IPS DF 6.9 (cell line): ENCODE measurements at places on chromosomes 3 and 15.

- DNase-seq: no peak
These were observed 187.0 kb upstream of the MLF1 start for GRCh38 chr3:158384019-158384418.

GRCh38 chr3:16186086-16186485 is 11.6 kb downstream of the GALNT15 start:
- no peak for DNase-seq

DNA sequence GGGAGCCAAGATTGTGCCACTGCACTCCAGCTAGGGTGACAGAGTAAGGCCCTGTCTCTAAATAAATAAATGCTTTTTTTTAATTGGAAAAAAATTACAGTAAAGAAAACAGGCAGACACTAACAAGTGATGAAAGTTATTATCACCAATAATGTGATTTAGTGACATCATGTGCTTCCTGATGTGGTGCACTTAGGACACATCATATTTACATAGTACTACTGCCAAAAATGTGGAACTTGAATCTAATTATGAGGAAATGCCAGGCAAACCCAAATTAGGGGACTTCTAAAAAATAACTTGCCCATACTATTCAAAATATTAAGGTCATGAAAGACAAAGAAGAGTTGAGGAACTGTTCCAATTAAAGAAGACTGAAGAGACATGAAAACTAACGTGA is 30.8 kb downstream of the MAP4 start:
- DNase-seq: no peak

GRCh38 chr3:86658876-86659275 is 332.1 kb downstream of the VGLL3 start:
- DNase-seq: no peak

DNA sequence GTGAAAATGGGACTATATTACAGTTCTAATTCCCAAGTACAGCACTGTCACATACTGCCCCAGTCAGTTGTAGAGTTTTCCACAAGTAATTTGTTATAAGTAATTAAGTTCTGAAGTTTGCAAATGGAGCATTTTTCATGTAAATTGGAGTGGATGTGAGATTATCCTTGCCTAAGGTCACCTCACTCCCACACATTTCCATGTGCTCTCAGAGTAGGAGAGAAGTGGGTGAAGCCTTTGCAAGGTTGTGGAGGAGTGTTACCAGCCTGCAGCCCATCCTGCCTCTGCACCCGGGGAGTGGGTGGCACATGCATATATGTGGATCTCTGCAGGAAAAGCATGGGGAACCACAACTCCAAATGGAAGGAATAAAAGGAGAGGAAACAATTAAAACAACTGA is 169.8 kb downstream of the CD47 start:
- no peak for DNase-seq

- no peak for DNase-seq
These were observed 7.9 kb upstream of the WDR6 start for GRCh38 chr3:48999085-48999858.

DNA sequence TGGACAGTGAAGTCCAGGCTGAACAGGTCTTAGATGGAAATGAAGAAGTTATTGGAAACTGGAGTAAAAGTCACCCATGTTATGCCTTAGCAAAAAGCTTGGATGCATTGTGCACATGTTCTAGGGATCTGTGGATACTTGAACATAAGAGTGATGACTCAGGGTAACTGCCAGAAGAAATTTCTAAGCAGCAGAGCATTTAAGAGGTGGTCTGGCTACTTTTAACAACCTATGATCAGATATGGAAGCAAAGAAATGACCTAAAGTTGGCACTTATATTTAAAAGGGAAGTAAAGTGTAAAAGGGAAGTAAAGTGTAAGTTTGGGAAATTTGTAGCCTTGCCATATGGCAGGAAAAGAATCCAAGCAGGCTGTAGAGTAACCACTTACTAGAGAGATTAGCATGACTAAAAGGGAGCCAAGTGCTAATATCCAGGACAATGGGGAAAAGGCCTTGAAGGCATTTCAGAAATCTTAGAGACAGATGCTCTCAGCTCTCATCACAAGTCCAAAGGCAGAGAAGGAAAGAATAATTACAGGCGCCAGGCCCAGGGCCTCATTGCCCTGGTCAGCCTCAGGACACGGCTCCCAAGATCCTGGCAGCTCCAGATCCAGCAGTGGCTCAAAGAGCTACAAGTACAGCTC is 73.9 kb upstream of the KCNH8 start:
- peak; percentile 54 for DNase-seq

- DNase-seq: no peak
These were observed 82.6 kb downstream of the RPLP1 start for GRCh38 chr15:69535101-69535638.

GRCh38 chr3:14614862-14615261 is 36.7 kb upstream of the CCDC174 start:
- DNase-seq: no peak
